Smooth muscle cell of trachea (primary cell): ENCODE measurements at places on chromosomes 6 and 20. TPM values are rescaled to one million over a fixed set of nuclear protein-coding genes. Genes with fewer than 3 reads are reported as not detected.

The UNC93A gene
- total RNA-seq = not detected in 2 replicates

The BTN2A1 gene
- total RNA-seq = 7.3 and 10.2 TPM in 2 replicates

The CDH26 gene
- total RNA-seq = 0.50 TPM in 1 of 2 replicates, not detected in the other

The EEF1E1 gene
- total RNA-seq = 46.0 and 63.1 TPM in 2 replicates

The CST2 gene
- total RNA-seq = not detected in 2 replicates

The TREML2 gene
- total RNA-seq = not detected in 2 replicates

The PNISR gene
- total RNA-seq = 64.5 and 100 TPM in 2 replicates
